ENCODE measurements at places on chromosomes 6 and 20. TPM values are rescaled to one million over a fixed set of nuclear protein-coding genes. Genes with fewer than 3 reads are reported as not detected.
A peak's percentile ranks its signal among the peaks of the same experiment; 100 is the strongest.

GRCh38 chr6:33192671-33193602 lies 670 bp upstream of the COL11A2 start:
- no peak for DNase-seq
- no peak overlapping the region for H3K27ac ChIP-seq
- H3K36me3 ChIP-seq: no peaks in the 10 kb centered on the region

The PTK7 gene
- total RNA-seq: 175 TPM

GRCh38 chr20:57289391-57290177 lies 23.1 kb upstream of the BMP7 start:
- H3K36me3 ChIP-seq: no peaks in the 10 kb centered on the region
- peak overlapping the region; percentile 28 for H3K27ac ChIP-seq
- H3K27me3 ChIP-seq: no peaks in the 10 kb centered on the region
- peaks cover 86% of the 10 kb centered on the region for H3K4me1 ChIP-seq
- no peak overlapping the region for H3K4me3 ChIP-seq

The SYCP2 gene
- total RNA-seq: 68.7 TPM

- DNase-seq: no peak
- H3K27ac ChIP-seq: no peak overlapping the region
- no peaks in the 10 kb centered on the region for H3K27me3 ChIP-seq
- no peak overlapping the region for H3K4me3 ChIP-seq
- 0 out of 2 replicates have a peak, but pooled peaks cover 8% of the 10 kb centered on the region for H3K4me1 ChIP-seq
- peaks cover 5% of the 10 kb centered on the region for H3K36me3 ChIP-seq
Observed at GRCh38 chr6:26222571-26222970, 135.3 kb downstream of the HFE start.

- no peak overlapping the region for H3K4me3 ChIP-seq
- peaks cover 43% of the 10 kb centered on the region for H3K4me1 ChIP-seq
- no peak overlapping the region for H3K27ac ChIP-seq
- no peaks in the 10 kb centered on the region for H3K36me3 ChIP-seq
- DNase-seq: no peak
Observed at GRCh38 chr6:53746442-53747103, 48.2 kb upstream of the LRRC1 start.

DNA sequence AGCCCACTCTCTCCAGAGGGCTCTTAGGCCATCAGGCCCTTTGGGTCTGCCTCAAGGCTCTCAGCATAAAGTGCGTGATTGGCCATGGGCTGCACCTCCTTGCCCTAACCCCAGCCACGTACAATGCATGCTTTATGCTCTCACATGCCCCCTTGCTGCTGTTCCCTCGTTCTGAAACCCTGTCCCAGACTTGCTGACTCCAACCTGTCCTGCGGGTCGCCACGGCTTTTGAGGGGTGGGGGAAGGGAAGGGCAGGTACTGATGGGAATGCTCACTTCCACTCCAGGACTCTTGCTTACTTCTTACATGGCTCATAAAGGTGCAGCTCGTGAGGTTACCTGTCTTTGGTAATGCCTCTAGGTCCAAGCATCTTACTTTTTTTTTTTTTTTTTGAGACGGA lies 6.0 kb downstream of the ARMC12 start:
- no peaks in the 10 kb centered on the region for H3K27me3 ChIP-seq
- DNase-seq: no peak
- H3K4me3 ChIP-seq: no peak overlapping the region
- peaks cover 12% of the 10 kb centered on the region for H3K4me1 ChIP-seq
- no peak overlapping the region for H3K27ac ChIP-seq

DNA sequence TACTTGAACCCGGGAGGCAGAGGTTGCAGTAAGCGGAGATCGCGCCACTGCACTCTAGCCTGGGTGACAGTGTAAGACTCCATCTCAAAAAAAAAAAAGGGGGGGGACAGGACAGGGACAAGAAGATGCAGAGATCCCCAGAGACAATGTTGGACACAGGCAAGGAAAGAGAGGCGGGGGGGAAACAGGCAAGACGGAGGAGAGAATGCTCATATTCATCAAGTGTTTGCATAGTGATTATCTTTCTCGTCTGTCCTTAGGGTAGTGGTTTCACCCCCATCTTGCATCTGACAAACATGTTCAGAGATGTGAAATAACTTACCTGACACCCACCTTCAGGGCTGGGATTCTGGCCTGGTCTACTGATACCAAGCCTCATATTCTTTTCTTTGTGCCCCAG lies 29.0 kb downstream of the CHMP4B start:
- peaks cover 28% of the 10 kb centered on the region for H3K4me1 ChIP-seq
- no peaks in the 10 kb centered on the region for H3K36me3 ChIP-seq
- no peak overlapping the region for H3K27ac ChIP-seq
- no peaks in the 10 kb centered on the region for H3K27me3 ChIP-seq
- no peak for DNase-seq

The HSPA1B gene
- total RNA-seq: 99.0 TPM

The MLN gene
- not detected for total RNA-seq

The GCNT2 gene
- total RNA-seq: 68.1 TPM

The RSPO4 gene
- 0.41 TPM for total RNA-seq

GRCh38 chr6:123965894-123966293 lies 162.2 kb downstream of the NKAIN2 start:
- H3K4me1 ChIP-seq: peaks cover 12% of the 10 kb centered on the region
- H3K36me3 ChIP-seq: no peaks in the 10 kb centered on the region
- H3K27ac ChIP-seq: no peak overlapping the region
- H3K27me3 ChIP-seq: no peaks in the 10 kb centered on the region
- DNase-seq: no peak
- H3K4me3 ChIP-seq: no peak overlapping the region

The DNAH8 gene
- not detected for total RNA-seq

DNA sequence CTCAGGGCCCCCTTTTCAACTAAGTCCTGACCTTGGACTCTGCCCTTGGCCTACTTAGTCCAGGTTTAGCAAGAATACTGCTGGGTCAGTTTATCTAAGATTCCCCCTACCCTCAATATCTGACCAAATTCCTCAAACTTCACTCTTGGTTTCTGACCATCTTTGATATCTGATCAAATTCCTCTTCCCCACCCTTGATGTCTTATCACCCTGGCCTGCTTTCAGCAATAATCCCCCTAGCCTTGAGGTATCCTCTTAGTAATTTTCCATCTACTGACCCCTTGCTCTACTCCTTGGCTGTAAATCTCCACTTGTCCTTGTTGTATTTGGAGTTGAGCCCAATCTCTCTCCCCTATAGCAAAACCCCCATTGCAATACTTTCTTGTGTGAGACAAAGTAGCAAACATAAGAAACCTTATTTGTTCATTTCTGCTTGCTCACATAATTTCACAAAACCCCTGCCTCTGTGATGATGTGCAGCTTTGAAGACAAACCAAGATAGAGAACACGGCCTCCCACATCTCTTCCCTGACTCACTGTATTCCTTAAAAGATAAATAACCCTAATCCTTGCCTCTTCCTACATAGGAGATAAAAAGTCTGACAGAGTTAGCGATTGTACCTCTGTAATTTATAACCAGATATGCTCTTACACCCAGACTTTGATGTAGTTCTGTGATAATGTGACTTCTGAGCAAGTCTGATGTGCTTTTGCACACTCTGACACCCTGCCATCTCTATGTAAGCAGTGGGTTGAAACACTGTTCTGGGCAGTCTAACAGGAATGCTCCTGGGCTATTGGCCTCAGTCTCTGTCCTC lies 13.8 kb upstream of the IYD start:
- DNase-seq: peak; percentile 29
- H3K27ac ChIP-seq: peak overlapping the region; percentile 12
- H3K27me3 ChIP-seq: no peaks in the 10 kb centered on the region

GRCh38 chr20:33410081-33410742 lies 8.9 kb upstream of the CDK5RAP1 start:
- H3K4me3 ChIP-seq: no peak overlapping the region
- no peaks in the 10 kb centered on the region for H3K27me3 ChIP-seq
- DNase-seq: no peak

The RIMS4 gene
- total RNA-seq: 9.0 TPM

The DHX35 gene
- 25.0 TPM for total RNA-seq

The DNAAF9 gene
- not detected for total RNA-seq

The CDSN gene
- not detected for total RNA-seq

- peaks cover 69% of the 10 kb centered on the region for H3K4me1 ChIP-seq
- no peaks in the 10 kb centered on the region for H3K27me3 ChIP-seq
- no peaks in the 10 kb centered on the region for H3K36me3 ChIP-seq
- no peak for DNase-seq
- no peak overlapping the region for H3K4me3 ChIP-seq
- peak overlapping the region; percentile 88 for H3K27ac ChIP-seq
Observed at GRCh38 chr20:62433658-62434497, 6.5 kb upstream of the RBBP8NL start.

DNA sequence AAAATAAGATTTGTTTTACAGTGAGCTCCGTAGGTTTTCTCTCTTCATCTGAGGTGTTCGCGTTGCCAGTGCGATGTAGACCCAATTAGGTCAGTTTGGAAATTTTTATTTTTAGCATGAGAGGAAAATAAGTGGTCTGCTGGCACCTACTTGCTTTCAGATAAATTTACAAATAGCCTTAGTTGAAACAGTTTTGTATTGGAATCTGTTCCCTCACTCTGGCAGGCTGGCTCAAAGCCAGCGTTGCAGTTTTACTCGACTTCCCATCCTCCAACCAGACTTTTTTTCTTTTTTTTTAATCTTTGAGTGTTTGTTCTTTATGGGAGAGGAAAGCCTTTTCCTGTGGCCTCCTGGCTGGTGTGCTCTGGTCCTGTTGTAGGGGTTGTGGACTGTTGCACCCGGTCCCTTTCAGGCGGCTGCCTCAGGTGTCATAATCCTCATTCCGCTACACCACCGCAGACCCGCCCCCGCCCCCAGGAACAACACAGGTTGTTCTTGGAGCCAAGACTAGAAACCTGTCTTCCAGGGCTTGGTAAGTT lies 46.7 kb downstream of the TIAM2 start:
- no peaks in the 10 kb centered on the region for H3K4me1 ChIP-seq
- H3K36me3 ChIP-seq: no peaks in the 10 kb centered on the region
- DNase-seq: no peak

- H3K27me3 ChIP-seq: no peaks in the 10 kb centered on the region
- H3K27ac ChIP-seq: peak overlapping the region; percentile 38
- H3K4me1 ChIP-seq: peaks cover 54% of the 10 kb centered on the region
Observed at GRCh38 chr6:139381216-139381865, 6.9 kb upstream of the CITED2 start.

The AAR2 gene
- 60.0 TPM for total RNA-seq

- H3K27ac ChIP-seq: no peak overlapping the region
- H3K4me1 ChIP-seq: no peaks in the 10 kb centered on the region
- H3K27me3 ChIP-seq: no peaks in the 10 kb centered on the region
- H3K36me3 ChIP-seq: no peaks in the 10 kb centered on the region
Observed at GRCh38 chr20:63070301-63070625, 63.5 kb upstream of the BHLHE23 start.

- no peaks in the 10 kb centered on the region for H3K4me1 ChIP-seq
- H3K27ac ChIP-seq: no peak overlapping the region
- DNase-seq: peak; percentile 36
- H3K27me3 ChIP-seq: no peaks in the 10 kb centered on the region
- peaks cover 41% of the 10 kb centered on the region for H3K36me3 ChIP-seq
Observed at GRCh38 chr20:35008411-35009342, 53.0 kb downstream of the MYH7B start.

DNA sequence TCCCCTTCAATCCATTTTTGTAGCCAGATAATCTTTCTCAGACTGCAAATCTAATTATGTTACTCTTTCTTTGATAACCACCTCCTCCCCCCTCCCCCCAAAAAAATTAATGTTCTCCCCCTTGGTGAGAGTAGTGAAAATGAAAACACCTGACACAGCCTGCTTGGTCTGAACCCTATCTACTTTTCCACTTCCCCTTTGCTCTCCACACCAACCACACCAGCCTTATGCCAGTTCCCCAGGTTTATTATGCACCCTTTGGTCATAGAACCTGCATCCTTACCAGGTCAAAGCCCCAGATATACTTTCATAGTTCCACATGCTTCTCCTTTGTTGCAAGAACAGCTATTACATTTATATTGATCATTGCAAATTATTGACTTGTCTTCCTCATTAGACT lies 19.4 kb downstream of the PFDN4 start:
- H3K4me1 ChIP-seq: no peaks in the 10 kb centered on the region
- no peaks in the 10 kb centered on the region for H3K36me3 ChIP-seq
- H3K27me3 ChIP-seq: no peaks in the 10 kb centered on the region
- DNase-seq: no peak
- H3K27ac ChIP-seq: no peak overlapping the region
- no peak overlapping the region for H3K4me3 ChIP-seq

The CAP2 gene
- 8.9 TPM for total RNA-seq

GRCh38 chr6:158544428-158544827 lies 15.5 kb upstream of the TMEM181 start:
- H3K27me3 ChIP-seq: no peaks in the 10 kb centered on the region
- no peaks in the 10 kb centered on the region for H3K4me1 ChIP-seq
- H3K27ac ChIP-seq: no peak overlapping the region

The C20orf141 gene
- not detected for total RNA-seq

The LAMA4 gene
- total RNA-seq: not detected

The CLVS2 gene
- total RNA-seq: not detected

The C20orf96 gene
- total RNA-seq: 10.3 TPM

- H3K27me3 ChIP-seq: no peaks in the 10 kb centered on the region
- no peak overlapping the region for H3K27ac ChIP-seq
- no peak overlapping the region for H3K4me3 ChIP-seq
- H3K4me1 ChIP-seq: no peaks in the 10 kb centered on the region
- no peaks in the 10 kb centered on the region for H3K36me3 ChIP-seq
Observed at GRCh38 chr6:112007805-112008204, 46.1 kb upstream of the CCN6 start.

DNA sequence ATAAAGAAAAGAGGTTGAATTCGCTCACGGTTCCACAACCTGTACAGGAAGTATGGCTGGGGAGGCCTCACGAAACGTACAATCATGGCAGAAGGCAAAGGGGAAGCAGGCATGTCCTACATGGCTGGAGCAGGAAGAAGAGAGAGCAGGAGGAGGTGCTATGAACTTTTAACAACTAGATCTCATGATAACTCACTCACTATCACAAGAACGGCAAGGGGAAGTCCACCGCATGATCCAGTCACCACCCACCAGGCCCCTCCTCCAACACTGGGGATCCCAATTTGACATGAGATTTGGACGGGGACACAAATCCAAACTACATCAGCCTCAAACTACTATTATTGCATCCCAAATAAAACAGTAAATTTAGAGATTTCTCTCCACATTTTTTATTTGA lies 53.6 kb upstream of the CST7 start:
- DNase-seq: no peak
- H3K4me1 ChIP-seq: 0 out of 2 replicates have a peak, but pooled peaks cover 10% of the 10 kb centered on the region
- no peaks in the 10 kb centered on the region for H3K27me3 ChIP-seq
- no peak overlapping the region for H3K27ac ChIP-seq

The DSN1 gene
- 59.2 TPM for total RNA-seq

The GUCA1A gene
- total RNA-seq: not detected

DNA sequence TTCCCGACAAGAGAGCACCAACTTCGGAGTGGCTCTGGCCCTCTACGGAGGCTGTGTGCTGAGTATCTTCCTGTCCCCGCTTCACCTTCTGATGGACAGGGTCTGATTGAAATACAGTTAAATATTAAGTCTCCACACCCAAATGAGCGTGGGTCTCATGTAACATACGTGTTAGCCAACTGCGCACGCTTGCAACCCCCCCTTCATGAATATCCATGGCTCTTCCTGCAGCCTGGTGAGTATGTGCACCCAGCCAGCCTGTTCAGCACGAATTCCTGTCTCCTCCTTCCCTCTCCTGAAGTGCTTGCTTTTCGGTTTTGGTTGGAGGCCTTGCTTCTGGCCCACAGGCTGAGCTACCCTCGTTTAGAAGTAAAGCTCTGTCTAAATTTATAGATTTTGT lies 102.9 kb upstream of the FRMD1 start:
- H3K27me3 ChIP-seq: no peaks in the 10 kb centered on the region
- DNase-seq: no peak
- no peaks in the 10 kb centered on the region for H3K4me1 ChIP-seq
- no peaks in the 10 kb centered on the region for H3K36me3 ChIP-seq
- no peak overlapping the region for H3K27ac ChIP-seq

- no peak overlapping the region for H3K27ac ChIP-seq
- DNase-seq: no peak
- no peaks in the 10 kb centered on the region for H3K27me3 ChIP-seq
- no peak overlapping the region for H3K4me3 ChIP-seq
Observed at GRCh38 chr6:27966044-27966443, 9.0 kb downstream of the OR2B6 start.

The SIRPB1 gene
- not detected for total RNA-seq

Data from Caco-2 (cell line).